Activated naive CD8-positive, alpha-beta T cell treated with anti-CD3 and anti-CD28 coated beads, Interleukin-2, amount 50 U/mL, for 24 hours (primary cell): ENCODE measurements at places on chromosomes 4 and X.

- no peaks in the 10 kb centered on the region for H3K27me3 ChIP-seq
- no peak overlapping the region for H3K27ac ChIP-seq
- no peak overlapping the region for H3K4me3 ChIP-seq
- H3K36me3 ChIP-seq: no peaks in the 10 kb centered on the region
- no peak for DNase-seq
- no peaks in the 10 kb centered on the region for H3K4me1 ChIP-seq
Measured at GRCh38 chrX:113136836-113137235, 296.2 kb upstream of the AMOT start.

DNA sequence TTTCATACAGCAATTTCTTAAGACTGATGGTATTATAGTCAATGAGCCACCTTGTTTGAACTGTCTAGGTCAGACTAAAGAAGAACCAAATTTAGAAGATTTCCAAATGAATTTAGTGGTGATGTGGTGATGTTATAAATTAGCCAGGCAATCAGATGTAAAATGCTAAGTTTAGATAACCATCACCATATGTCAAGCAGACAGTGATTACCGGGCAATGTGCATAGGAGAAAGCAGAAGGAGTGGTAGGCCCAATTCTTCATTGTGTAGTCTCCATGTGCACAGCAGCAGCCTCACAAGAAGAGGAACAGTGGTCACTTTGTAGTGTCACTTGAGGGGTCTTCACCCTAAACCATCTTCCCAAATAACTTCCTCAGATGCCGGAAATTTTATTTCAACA lies 198.8 kb downstream of the ANTXR2 start:
- H3K27me3 ChIP-seq: no peaks in the 10 kb centered on the region
- no peaks in the 10 kb centered on the region for H3K4me1 ChIP-seq
- no peak overlapping the region for H3K27ac ChIP-seq

- DNase-seq: no peak
- no peak overlapping the region for H3K4me3 ChIP-seq
- H3K27ac ChIP-seq: no peak overlapping the region
Measured at GRCh38 chr4:8770518-8771257, 101.0 kb downstream of the HMX1 start.

DNA sequence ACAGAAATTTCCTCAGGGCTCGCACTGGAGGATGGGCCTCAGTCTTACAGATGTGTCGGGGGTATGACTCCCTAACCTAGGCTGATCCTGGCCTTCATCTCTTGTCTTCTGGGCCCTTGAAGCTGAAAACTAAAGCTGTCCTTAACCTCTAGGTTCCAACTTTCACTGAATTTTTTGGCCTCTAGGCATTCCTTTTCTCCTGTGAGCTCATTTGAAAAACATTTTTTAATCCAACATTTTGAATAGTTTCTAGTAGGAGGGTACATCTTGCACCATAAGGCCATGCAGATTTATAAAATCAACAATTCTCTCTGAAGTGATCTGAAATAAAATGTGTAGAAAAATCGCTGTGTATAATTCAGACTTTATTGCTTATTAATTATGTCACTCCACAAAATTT lies 19.7 kb downstream of the RWDD4 start:
- peaks cover 16% of the 10 kb centered on the region for H3K4me1 ChIP-seq
- DNase-seq: no peak
- H3K27ac ChIP-seq: no peak overlapping the region
- no peak overlapping the region for H3K4me3 ChIP-seq
- H3K27me3 ChIP-seq: peaks cover 3% of the 10 kb centered on the region
- peaks cover 18% of the 10 kb centered on the region for H3K36me3 ChIP-seq
